ENCODE measurements at places on chromosomes 6 and 20.
A peak's percentile ranks its signal among the peaks of the same experiment; 100 is the strongest.

GRCh38 chr6:155259204-155259603, 4.6 kb upstream of the CLDN20 start:
- DNase-seq: no peak

DNA sequence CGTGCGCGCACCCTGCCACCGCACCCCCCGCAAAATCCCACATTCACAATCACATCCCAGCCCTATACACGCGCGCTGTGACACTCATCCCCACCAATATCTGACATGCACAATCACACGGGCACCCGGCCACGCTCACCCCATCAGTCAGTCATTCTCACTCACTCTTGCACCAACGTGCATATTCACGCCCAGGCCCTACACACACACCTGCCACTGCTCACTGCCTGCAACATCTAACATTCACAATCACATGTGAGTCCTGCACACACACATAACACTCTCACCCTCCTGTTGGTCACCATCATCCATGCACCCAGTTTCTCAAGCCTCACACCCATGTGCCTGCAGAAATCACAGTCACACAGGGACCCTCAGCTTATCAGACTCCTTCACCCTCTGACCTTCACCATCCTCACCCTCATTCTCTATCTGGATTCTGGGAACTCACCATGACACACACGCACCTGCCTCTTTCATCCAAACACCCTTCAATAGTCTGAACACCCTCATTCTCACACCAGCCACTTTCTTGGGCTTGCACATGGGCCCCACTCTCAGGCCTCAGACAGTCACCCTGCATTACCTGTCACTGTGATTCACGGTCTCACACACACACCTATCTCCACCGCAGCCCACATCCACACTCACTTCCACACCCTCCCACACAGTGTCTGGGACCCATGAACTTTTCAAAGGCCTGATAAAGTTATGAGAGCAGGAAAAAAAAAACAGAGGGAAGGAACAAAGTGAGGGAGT, 748 bp upstream of the ATP9A start:
- no peak for DNase-seq

- DNase-seq: no peak
These were observed 248.5 kb downstream of the FOXC1 start for GRCh38 chr6:1858196-1858595.

GRCh38 chr20:44039147-44039546, 124.5 kb downstream of the TOX2 start:
- peak; percentile 55 for DNase-seq

GRCh38 chr6:27662769-27663168, 189.9 kb upstream of the ZNF184 start:
- no peak for DNase-seq
